Myocyte (in vitro differentiated cells): ENCODE measurements at places on chromosomes 3 and 15.

- DNase-seq: no peak
These were observed 167.9 kb upstream of the PRICKLE2 start for GRCh38 chr3:64393193-64393592.

DNA sequence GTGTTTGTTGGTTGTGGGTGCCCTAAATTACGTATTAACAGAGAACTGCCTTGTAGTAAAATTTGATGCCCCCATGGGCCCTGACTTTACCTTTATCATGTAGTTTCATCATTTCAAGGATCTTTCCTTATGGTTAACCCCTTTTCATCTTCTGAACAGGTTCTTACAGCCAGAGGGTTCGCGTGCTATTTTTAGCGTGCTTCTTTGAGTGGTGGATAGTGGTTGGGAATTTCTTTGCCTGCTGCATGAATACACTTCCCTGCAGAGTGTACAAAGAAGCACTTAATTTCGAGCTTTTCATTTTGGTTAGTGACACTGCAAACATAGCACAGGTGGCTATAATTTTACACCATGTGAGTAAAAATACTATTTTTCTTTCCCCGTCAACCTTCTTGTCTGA is 231.8 kb downstream of the ROBO2 start:
- DNase-seq: no peak

DNA sequence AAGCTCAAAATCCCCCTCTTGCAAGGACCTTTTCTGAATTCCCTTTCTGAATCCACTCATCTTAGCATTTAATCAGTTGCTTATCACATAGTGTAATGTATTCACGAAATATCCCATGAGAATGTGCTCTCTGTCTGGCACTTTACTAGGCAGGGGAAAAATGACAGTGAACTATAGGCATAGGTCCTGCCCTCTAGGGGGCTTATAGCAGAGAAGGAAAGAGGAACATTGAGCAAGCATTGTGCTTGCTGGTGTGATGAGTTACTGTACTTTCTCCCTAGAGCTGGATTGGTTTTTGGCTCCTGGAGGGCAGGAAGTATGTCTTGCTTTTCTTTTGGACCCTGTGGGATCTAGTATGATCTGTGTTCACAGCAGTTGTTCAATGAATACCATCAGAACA is 26.5 kb downstream of the DUOX2 start:
- DNase-seq: no peak

DNA sequence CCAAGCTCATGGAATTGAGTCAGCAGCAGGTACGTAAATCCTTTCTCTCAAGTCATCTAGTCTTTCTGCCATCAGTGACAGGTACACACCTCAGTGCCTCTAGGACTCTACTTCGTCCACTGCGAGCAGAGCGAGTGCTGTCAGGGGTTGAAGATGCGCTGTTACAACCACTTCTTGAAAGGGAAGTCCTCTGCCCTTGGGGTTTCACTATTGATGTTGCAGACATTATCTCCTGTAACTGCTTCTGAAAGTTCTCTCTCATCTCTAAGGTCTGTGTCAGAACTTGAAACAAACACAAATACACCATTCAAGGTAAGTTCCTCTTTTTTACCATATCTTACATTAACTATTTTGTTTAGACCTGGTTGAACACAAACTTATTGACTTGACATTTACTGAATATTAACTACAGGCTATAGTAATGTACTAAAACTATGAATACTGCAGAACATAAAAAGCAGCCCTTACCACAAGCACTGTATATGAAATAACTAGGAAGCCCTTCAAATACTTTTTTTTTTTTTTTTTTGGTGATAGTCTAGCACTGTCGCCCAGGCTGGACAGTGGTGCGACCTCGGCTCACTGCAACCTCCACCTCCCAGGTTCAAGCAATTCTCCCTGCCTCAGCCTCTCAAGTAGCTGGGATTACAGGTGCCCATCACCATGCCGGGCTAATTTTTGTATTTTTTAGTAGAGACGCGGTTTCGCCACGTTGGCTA is 41.5 kb downstream of the TOPBP1 start:
- no peak for DNase-seq

- no peak for DNase-seq
These were observed 332.9 kb upstream of the RASGRP1 start for GRCh38 chr15:38897551-38897950.

DNA sequence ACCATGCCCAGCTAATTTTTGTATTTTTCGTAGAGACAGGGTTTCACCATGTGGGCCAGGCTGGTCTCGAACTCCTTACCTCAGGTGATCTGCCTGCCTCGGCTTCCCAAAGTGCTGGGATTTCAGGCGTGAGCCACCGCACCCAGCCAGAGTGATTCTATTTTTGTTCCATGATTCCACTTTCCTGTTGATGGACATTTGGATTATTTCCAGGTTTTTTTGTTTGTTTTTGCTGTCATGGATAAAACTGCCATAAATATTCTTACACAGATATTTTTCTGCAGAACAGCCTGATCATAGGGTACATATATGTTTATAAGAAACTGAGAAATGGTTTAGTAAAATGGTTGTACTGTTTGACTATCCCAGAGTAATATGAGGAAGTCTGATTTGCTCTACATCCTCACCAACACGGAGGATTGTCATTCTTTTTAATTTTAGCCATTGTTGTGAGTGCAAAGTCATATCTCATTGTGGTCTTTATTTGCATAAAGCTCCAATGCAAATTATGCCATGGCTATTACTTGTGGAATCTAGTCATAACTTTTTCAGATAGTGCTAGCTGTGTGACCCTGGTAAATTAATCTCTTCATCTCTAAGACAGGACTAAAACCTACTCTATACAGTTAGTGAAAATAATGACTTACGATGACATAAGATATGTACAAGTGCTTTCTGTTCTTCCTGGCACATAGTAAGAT is 42.7 kb downstream of the MAP6D1 start:
- DNase-seq: no peak

DNA sequence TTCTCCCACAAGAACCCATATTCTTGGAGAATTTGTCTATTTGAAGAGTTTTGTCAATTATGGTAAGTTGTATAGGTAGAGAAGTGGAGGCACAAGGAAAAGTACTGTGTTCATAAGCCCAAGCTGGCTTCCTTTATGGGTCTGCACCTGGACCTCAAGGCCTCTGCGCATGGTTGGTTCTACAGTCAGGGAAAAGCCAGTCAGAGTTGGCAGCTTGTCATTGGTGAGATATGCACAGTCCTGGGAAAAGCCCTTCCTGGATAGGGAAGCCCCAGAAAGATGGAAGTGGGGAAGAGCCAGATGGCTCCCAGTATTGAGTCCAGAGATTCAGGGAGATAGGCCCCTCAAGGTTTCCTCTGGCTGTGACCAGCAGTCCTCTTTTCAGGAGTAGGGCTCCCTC is 15.8 kb downstream of the BOC start:
- DNase-seq: no peak

- DNase-seq: peak; percentile 92
These were observed 3.8 kb downstream of the RBP2 start for GRCh38 chr3:139472380-139473010.

DNA sequence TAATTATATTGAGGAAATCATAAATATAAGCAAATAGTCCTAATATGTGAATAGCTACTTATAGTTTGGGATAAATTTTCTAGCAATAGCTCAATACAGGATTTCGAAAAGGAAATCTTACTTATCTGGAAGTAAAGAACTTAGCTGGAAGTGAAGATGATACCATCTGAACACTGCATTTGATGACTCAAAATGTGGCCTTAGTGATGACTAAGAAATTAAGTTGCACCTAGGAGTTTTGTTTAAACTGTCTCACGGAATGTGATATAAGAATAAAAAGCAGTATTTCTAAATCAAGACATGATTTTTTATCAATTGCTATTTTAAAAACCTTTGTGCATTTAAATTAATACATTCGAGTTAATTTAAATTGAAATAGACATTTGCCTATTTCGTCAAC is 91.2 kb downstream of the EOMES start:
- DNase-seq: no peak

GRCh38 chr3:25971736-25972135 is 181.8 kb downstream of the OXSM start:
- no peak for DNase-seq

GRCh38 chr3:14481646-14482036 is 58.5 kb downstream of the GRIP2 start:
- DNase-seq: no peak

DNA sequence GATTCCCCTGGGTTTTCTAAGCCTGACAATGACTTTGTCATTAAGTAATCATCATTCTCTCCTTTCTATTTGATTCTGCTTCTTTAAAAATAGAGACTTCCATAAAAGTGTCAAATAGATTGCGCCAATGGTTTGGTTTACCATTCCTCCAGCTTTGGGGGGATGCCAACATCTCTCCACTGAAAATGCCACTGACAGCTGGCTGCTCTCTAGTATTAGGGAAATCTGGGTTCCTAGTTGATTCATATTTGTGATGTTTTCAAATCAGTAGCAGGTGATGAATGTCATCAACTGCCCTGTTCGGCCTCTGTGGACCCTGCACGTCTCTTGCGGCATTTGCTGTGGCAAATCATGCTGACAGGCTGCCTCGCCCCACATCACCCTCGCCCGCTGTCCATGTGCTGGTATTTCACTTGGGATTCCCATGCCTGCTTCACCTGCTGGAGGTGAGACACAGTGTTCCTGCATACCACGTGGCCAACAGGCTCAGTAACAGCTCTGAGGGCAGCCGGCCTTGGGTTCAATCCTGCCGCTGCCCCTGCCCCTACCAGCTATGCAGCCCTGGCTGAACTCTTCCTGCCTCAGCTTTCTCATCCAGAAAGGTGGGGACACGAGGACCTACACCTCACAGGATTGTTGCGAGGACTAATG is 28.1 kb downstream of the ZXDC start:
- peak; percentile 80 for DNase-seq

- DNase-seq: peak; percentile 48
These were observed 53.3 kb downstream of the PPP2R3A start for GRCh38 chr3:136018876-136019275.

DNA sequence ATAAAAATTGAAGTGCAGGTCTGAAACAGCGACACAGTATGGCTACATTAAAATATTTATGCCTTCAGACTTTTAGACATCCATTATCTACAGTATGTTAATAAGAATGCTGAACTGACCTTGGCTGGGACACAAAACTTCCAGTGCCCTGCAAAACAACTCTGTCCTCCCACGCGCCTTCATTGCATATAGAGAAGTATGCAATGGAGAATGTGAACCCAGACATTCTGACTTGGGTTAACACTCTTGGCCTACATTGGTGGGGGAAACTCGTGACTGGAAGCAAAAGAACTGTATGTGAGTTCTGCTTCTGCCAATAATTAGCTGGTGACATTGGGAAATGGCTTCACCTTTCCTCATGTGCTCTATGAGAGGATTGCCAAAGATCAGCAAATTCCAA is 110.5 kb upstream of the SLC24A5 start:
- no peak for DNase-seq

GRCh38 chr3:62373714-62374333 is 474 bp upstream of the FEZF2 start:
- DNase-seq: no peak

DNA sequence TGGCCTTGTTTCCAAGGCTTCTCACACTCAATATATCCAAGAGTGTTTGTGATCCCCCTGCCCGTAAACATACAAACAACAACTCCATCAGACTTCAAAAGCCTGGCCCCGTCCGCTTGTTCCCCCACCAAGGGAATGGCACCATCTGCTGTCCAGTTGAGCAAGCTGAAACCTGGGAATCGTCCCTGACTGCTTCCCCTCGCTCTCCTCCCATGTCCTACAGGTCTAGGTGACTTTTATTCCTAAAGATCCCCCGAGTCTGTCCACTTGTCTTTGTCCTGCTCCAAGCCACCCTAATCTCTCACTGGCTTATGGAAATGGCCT is 27.9 kb upstream of the FAM174B start:
- peak; percentile 62 for DNase-seq

GRCh38 chr3:148528024-148528423 is 169.7 kb upstream of the AGTR1 start:
- no peak for DNase-seq

DNA sequence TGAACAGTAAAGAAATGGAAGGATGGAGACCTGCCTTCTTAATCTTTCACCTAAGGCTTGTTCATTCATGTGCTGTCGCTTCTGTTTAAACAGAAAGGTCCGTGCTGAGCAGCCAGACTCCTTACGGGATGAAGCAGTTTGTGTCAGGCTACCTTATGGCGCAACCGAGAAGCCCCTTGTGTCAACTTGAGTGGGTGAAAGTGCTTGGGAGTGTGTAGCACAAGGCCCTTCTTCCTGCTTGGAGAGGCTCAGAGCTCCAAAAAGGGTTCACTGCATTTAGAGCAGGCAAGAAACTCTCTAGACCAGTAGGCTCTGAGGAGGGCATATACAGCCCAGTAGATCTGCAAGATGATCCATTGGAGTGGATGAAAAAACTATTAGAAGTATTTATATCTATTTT is 16.0 kb downstream of the CAPN3 start:
- DNase-seq: no peak

GRCh38 chr3:156240642-156241041 is 120.3 kb downstream of the KCNAB1 start:
- no peak for DNase-seq

- DNase-seq: no peak
These were observed 124.6 kb downstream of the NTRK3 start for GRCh38 chr15:88131937-88132336.

- DNase-seq: peak; percentile 22
These were observed 125.0 kb downstream of the CHSY1 start for GRCh38 chr15:101126618-101127505.

- DNase-seq: no peak
These were observed 89.9 kb downstream of the CCNL1 start for GRCh38 chr3:157069846-157070677.

- DNase-seq: peak; percentile 27
These were observed 56.4 kb upstream of the LIMD1 start for GRCh38 chr3:45537970-45538640.

GRCh38 chr3:5310509-5310908 is 123.0 kb downstream of the EDEM1 start:
- no peak for DNase-seq

- peak; percentile 49 for DNase-seq
These were observed 89.8 kb upstream of the MEX3B start for GRCh38 chr15:82135638-82136037.

DNA sequence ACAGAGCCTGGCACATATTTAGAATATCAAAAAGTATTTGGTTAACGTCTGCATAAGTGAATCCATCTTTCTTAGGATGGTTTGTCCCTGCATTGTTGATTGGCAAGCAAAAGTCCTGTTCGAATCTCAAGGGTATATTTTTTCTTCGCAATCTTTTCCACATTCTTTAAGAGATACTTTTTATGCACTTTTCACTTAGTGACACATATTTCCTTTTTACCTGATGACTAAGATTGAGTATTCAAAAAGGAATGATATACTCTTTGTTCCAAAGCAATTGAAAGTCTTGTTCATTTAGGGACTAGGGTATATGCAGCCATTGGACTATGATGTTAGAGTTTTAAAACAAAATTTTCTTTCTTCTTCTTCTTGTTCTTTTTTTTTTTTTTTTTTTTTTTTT is 349.9 kb downstream of the NLGN1 start:
- no peak for DNase-seq
